ENCODE measurements at places on chromosomes 4 and X.

GRCh38 chr4:155371432-155372043 is 5.2 kb downstream of the MAP9 start:
- no peak for DNase-seq

- no peak for DNase-seq
Measured at GRCh38 chr4:168362025-168362401, 43.5 kb upstream of the DDX60 start.

DNA sequence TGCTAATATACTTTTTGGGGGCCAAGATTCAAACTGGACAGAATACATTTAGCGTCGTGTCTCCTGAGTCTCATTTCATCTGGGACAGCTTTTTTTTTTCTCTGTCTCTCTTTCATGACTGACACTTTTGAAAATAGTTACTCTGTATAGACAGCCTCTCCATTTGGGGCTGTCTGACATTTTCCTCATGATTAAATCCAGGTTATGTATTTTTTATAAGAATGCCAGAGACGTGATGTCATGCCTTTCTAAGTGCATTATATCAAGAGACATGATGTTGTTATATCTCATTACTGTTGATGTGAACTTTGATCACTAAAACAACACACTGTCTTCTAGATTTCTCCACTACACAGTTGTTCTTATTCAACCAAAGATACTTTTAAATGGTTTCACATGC is 199.0 kb downstream of the BANK1 start:
- no peak for DNase-seq

DNA sequence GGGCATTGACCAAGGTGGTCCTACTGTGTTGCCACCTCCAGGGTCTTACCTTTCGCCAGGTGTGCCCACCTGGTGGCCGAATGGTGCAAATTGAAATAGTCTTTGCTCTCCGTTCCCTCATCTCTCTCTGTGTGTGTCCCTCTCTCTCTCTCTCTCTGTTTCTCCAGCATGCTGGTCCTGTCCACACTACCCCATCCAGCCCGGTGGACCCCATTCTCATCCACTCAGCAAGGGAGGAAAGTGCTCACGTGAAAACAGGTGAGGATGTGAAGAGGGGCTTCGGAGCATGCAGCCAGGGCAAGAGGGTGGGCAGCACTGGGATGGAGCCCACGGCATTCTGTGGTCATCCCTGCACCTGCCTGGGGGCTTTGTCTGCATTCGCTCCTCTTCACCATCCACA is 150.1 kb downstream of the CRLF2 start:
- DNase-seq, result no peak

GRCh38 chr4:2409381-2409783 is 9.1 kb downstream of the ZFYVE28 start:
- DNase-seq, result no peak

GRCh38 chrX:40374486-40374885 is 206.3 kb upstream of the ATP6AP2 start:
- DNase-seq, result no peak

GRCh38 chr4:147498031-147498660 is 17.2 kb downstream of the EDNRA start:
- no peak for DNase-seq

GRCh38 chr4:85658766-85659439 is 184.0 kb downstream of the ARHGAP24 start:
- no peak for DNase-seq

GRCh38 chrX:137695417-137695816 is 129.5 kb downstream of the ZIC3 start:
- no peak for DNase-seq

DNA sequence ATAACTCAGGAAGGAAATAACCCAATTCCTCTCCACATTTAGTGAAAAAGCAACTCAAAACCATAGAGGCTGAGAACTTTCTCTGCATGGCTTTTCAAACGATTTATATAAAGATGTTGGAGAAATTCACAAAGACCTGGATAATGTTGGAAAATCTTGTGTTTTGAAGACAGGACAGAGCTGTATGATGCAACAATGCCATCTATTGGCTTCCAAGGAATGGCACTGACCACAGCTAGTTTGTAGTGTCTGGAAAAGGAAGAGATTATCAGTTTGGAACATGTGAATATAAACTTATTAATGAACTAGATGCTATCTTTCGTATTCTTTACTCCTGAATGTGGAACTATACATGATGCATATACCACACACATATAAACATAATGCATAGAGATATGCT is 503.6 kb downstream of the IL1RAPL1 start:
- DNase-seq, result no peak

GRCh38 chr4:113355550-113356371 is 306.3 kb downstream of the ANK2 start:
- peak; percentile 17 for DNase-seq

DNA sequence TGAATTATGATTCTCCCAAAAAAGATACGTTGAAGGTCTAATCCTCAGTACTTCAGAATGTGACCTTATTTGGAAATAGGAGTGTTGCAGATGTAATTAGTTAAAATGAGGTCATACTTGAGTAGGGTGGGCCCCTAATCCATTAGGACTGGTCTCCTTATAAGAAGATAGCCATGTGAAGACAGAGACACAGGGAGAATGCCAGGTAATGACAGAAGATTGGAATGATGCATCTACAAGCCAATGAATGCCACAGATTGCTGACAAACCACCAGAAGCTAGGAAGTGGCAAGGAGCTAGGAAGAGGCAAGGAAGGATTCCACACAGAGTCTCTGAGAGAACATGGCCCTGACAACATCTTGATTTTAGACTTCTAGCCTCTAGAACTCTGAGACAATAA is 7.4 kb upstream of the RPS6KA3 start:
- no peak for DNase-seq
